ENCODE measurements at places on chromosomes 5 and 9.
A peak's percentile ranks its signal among the peaks of the same experiment; 100 is the strongest.

DNA sequence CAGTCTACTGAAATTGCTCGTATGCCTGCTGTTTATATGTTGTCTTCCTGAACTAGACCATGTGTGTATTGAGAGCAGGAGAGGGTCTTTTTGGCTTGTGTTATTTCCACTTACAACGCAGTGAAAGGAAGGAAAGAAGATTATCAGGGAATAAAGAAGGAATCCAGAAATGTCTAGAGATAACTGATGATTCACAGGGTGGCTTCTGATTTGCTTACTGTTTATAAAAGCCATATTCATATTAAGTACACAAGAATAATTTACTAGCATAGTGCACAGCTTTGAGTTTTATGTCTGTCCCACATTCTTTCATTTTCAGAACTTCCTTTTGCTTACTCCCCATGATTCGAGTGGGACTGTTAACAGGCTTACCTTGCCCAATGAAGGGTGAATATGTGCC, 72.1 kb downstream of the PRLR start:
- no peak for DNase-seq

- no peak for DNase-seq
These were observed 159.7 kb downstream of the PBX3 start for GRCh38 chr9:125906893-125907292.

GRCh38 chr5:78753093-78753531, 104.5 kb upstream of the LHFPL2 start:
- no peak for DNase-seq

- peak; percentile 60 for DNase-seq
These were observed 37.4 kb downstream of the PRRX2 start for GRCh38 chr9:129702589-129703520.

DNA sequence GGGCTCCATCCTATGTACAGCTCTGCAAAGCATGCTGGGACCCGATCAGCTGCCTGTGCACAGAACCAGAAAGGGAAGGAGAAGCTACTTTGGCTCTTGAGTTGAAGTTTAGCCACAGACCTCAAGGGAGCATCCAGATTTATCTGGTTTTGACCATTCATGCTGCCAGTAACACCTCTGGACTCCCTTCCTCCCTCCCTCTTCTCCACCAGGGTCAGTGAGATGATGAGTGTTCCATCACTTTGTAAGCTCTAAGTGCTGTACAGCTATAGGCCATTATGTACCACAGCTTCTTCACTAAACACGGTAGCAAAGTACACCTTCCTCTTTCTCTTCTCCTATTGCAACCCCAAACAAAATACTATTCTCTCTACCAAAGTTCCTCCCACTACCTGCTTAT, 77.9 kb downstream of the GLIS3 start:
- no peak for DNase-seq

DNA sequence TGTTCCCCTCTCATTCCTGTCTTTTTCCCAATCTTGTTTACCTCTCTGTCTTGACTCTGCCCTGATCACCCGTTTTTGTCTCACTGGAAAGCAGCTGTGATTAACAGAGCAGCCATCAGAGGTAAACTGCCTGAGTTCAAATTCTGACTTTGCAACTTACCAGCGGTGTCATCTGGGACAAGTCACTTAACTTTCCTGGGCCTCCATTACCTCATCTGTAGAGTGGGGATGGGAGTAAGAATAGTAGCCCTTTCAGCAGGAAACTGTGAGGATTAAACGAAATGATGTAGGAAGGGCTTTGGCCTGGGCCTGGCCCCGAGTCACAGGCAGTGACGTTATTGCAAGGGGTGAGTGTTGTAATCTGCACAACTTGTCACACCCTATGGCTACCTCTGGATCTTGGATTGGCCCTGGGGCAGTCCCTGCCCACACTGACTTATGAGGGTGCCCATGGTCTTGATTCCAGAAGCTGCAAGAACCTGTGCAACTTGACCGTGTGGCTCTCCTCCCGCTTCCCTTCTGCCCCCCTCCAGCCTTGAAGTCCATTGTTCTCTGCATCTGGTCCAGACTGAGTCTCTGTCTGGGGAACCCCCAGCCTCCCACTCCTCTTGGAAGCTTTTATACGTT, 657 bp upstream of the PCDH12 start:
- no peak for DNase-seq

- no peak for DNase-seq
These were observed 387.5 kb downstream of the FAM170A start for GRCh38 chr5:120016717-120017382.

- DNase-seq: no peak
These were observed 1864.2 kb upstream of the C9orf72 start for GRCh38 chr9:29437526-29437925.

GRCh38 chr5:53392073-53392472, 88.4 kb upstream of the FST start:
- DNase-seq: no peak

Data from epithelial cell of prostate (primary cell).